ENCODE measurements at places on chromosomes 16 and 17. TPM values are rescaled to one million over a fixed set of nuclear protein-coding genes. Genes with fewer than 3 reads are reported as not detected.

DNA sequence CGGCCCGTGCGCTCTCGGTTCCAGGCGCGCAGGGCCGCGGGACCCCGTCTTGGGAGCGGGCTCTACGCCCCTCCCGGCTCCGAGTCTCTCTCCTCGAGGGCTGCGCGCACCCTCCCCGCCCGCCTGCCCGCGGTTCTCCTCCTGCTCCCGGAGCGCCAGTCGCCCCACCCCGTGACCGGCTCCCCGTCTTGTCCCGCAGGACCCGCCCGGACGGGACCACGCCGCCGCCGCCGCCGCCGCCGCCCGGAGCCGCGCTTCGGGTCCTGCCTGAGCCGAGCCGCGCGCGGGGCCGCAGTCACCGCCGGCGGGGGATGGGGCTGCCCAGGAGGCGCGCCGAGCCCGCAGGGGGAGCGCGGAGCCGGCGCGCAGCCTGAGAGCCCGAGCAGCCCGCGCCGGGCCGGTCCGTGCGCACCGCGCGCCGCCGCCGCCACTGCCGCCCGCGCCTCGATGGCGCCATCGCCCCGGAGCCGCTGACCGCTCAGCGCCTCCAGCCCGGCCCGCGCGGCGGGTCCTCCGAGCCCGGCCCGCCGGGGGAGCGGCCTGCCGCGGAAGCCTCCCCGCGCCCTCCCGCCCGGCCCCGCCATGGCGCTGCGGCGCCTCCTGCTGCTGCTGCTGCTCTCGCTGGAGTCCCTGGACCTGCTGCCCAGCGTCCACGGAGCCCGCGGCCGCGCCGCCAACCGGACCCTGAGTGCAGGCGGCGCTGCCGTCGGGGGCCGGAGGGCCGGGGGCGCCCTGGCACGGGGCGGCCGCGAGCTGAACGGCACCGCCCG is at the start of gene SHISA6:
SHISA6 (plus strand) TSS at position 373 of the 770 bp plus-strand sequence.
- DNase-seq, result peak; percentile 55

DNA sequence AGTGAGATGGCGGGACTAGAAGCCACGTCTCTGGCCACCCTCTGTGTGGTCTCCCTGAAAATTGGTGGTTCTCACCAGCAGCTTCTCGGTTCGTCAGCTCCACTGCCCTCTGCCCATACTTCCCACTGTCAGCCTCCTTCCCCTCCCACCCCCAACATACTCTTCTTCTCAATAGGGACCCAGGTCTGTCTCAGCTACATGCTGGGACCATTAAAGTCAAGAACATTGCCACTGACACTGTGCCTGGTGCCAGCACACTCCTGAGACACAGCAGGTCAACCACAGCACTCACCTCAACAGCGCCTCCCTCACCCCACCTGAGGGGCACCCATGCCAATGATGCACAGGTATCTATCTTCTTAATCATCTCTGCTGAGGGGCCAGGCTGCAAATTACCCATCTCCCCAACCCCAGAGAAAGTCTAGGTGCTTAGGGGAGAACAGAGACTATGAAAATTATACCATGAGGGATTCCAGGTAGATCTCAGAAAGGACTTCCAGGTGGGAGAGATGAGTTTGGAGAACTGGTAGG is 1.3 kb downstream of the PLXDC1 start:
- DNase-seq, result no peak

The TMEM100 gene
- 0.67 TPM for polyA plus RNA-seq

The SPNS2 gene
- 75.1 TPM for polyA plus RNA-seq

The STX4 gene
- polyA plus RNA-seq, result 61.2 TPM

The FBXL16 gene
- polyA plus RNA-seq, result 12.0 TPM

DNA sequence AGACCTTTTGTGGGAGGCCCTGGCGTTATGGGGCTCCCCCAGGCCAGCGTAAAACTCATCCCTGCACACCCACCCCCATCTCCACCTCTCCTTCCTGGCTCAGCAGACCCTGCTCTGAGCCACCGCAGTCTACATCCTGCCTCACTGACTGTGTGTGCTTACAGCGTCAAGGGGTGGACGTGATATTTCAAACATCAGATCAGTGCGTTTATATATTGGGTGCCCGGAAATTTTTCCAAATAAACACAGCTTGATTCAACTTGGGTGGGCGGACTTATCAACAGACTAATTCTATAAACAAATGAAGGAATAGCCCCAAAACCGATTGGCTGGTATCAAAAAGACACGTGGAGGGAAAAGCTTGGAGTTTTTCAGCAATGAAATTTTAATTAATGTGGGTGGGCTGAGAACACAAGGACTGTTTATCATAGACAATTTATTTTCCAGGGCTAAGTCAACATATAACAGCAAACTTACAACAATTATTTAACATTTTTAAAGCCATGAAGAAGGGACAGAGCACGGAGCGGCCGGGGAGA is at the start of gene FOXL1:
FOXL1 (plus strand) TSS at position 489 of the 539 bp plus-strand sequence. CDS start 175 bp downstream, outside the sequence.
- no peak for DNase-seq

- DNase-seq, result no peak
Measured at GRCh38 chr17:79960788-79961522, 74.7 kb downstream of the TBC1D16 start.

GRCh38 chr17:59451706-59452105 is 113.7 kb upstream of the DHX40 start:
- DNase-seq, result no peak

DNA sequence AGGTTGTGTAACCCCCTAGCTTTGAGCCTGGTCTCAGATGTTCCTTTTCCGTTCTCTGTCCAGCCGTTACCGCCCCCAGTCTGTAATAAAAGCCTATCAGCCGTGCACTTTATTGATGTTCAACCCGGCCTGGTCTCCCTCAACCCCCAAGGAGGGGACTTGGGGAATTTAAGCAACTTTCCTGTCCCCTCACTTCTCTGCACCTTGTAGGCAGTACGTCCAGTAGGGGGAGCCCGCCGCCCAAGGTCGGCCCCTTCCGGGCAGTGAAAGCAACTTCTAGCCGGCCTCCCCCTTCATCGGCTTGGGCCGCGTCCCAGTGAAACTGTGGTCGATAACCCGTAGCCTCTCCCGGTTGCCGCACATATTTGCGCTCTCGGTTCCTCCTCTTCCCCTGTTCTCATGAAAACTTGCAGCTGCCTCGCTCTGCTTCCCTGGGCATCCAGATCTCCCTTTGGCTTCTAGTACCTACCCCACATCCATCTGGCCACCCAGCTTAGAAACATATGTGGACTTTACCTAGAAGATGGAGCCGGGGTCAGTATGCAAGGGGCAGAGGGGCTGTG is 7.9 kb downstream of the PNPO start:
- DNase-seq, result peak; percentile 92

The SLFN14 gene
- not detected for polyA plus RNA-seq

The RBFOX1 gene
- polyA plus RNA-seq, result 0.24 TPM

DNA sequence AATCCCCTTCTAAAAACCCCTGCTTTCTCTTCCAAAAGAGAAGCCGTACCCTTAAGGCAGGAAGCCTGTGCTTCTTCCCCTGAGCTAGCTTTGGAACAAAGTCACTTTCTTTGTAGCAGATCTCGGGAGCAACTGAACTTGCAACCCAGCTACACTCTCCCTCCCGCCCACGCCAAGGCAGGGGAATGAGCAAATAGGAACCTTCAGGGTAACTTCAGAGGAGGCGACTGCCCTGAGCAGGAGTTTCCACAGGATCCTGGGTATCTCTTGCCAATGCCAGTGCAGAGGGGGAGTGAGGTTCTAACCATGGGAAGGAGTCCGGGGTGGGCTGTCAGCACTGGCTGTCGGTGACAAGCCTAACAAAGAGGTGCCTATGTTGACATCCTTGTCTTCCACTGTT is 5.9 kb upstream of the PIRT start:
- DNase-seq, result peak; percentile 47

DNA sequence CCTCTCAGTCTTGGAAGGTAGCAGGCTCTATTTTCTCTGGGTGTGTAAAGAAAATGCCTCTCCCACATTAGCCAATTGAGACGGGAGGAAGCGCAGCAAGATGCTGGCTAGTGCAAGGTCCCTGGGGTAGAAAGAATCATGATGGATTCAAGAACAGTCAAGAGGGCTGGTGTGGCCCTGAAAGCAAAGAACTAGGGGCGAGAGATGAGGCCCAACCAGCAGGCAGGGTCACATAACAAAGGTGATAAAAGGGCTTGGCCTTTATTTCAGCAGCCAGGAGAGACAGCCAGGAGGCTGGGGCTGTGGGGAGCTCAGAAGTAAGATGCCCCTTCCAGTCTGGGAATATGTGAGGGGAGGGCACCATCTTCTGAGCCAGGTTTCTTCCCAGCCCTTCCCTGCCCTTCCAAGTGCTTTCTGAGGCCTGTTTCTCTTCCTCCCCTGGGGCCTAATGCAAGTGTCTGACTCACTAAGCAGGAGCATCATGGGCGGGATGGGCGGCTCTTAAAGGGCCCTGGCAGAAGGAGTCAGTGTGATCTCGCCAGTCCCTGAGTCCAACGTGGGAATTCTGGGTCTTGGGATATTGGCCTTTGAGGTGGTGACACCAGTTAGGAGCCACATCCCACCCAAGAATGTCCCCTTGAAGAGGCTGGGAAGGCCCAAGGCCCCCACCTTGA is 3.9 kb upstream of the NLRC5 start:
- no peak for DNase-seq

The CCL4L2 gene
- 3.4 TPM for polyA plus RNA-seq

GRCh38 chr16:19645557-19645981 is 72.5 kb downstream of the KNOP1 start:
- no peak for DNase-seq

The ITGAL gene
- polyA plus RNA-seq, result 0.56 TPM

- DNase-seq, result no peak
Measured at GRCh38 chr17:64622931-64623654, 39.0 kb downstream of the SMURF2 start.

- peak; percentile 80 for DNase-seq
Measured at GRCh38 chr17:8225813-8226535, 15.6 kb upstream of the AURKB start.

- no peak for DNase-seq
Measured at GRCh38 chr16:85233516-85233915, 121.2 kb upstream of the CIBAR2 start.

- no peak for DNase-seq
Measured at GRCh38 chr17:79057737-79058385, 16.8 kb upstream of the ENGASE start.

DNA sequence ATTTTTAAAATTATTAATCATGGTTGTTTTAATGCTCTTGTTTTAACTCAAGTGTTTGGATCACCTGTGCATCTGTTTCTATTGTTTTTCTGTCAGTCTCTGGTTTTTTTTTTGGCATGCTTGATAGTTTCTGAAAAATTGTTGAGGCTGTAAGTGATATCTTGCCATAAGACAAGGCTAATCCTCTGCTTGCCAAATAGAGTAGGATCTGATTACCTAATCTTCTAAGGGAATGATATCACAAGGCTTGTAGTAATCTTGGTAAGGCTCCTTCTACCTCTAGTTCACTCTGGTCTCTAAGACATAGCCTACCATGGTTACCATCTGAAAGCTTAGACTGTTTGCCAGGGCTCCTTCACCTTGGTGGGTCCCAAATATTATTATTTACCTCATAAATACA is 81.0 kb downstream of the ATF7IP2 start:
- no peak for DNase-seq

DNA sequence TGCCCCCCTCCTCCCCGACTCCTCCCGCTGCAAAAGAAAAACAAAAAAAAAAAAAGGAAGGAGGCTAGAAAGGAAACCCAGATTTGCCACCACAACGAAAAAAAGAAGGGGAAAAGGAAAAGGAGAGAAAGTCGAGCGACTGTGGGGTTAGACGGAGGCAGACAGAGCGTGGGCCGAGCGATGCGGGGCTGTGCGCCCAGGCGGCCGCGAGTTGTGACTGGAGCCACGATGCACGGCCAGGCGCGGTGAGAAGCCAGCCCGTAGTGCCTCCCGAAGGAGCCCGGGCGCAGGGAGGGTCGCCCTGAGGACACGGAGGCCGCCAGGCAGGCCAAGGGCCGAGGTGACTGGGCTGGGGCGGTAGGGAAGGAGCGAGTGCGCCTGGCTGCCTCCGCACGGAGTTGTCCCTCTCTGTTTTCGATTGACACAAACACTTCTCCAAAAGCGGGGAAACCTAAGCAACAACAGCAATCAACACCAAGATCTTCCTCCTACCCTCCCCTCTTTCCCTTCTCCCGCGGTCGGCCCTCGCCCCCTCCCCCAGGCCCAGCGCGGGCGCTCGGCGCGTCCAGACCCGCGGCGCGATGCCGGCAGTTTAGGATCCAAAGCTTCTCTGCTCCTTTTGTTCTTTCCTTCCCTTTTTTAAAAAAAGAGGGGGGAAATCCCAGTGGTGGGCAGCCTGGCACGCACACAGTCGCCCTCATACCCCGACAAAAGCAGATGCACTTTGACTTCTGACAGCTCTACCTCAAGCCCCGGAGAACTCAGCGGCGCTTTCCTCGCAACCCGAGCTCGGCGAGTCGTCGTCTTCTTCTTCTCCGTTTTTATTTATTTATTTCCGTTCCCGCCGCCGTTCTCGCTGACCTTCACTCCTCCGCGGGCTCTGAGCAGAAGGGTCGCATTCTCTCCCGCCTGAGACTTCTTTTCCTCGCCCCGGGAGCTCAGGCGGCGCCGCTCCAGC is at the start of gene LHX1:
LHX1 (plus strand) TSS at position 475 of the 958 bp plus-strand sequence. CDS start 723 bp downstream, outside the sequence.
- peak; percentile 30 for DNase-seq

GRCh38 chr16:49528060-49528865 is 154.7 kb downstream of the C16orf78 start:
- DNase-seq, result peak; percentile 77

The CA5A gene
- polyA plus RNA-seq, result not detected

GRCh38 chr16:77551357-77551756 is 116.5 kb upstream of the ADAMTS18 start:
- no peak for DNase-seq

GRCh38 chr17:68054296-68054900 is 18.9 kb downstream of the KPNA2 start:
- peak; percentile 52 for DNase-seq

The ANKFY1 gene
- polyA plus RNA-seq, result 10.9 TPM

The TUBG2 gene
- 39.9 TPM for polyA plus RNA-seq

The KRTAP9-2 gene
- polyA plus RNA-seq, result not detected

DNA sequence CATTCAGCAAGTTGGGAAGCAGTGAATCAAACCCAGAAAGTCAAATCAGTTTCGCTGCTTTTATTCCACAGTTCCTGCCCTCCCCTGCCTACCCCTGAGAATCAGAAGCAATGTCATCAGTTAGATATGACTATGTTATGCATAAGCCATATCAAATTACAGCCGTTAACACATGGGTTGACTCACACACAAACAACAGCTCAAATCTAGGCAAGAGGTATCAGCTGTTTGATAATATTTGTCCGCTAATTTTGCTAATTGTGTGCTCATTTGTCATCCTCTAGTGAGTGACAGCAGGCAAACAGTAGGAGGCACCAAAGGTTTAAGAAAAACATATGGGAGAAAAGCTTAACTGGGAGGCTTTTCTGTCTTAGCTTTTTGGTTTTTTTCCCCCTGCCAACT is 327.4 kb upstream of the CCL2 start:
- DNase-seq, result no peak

DNA sequence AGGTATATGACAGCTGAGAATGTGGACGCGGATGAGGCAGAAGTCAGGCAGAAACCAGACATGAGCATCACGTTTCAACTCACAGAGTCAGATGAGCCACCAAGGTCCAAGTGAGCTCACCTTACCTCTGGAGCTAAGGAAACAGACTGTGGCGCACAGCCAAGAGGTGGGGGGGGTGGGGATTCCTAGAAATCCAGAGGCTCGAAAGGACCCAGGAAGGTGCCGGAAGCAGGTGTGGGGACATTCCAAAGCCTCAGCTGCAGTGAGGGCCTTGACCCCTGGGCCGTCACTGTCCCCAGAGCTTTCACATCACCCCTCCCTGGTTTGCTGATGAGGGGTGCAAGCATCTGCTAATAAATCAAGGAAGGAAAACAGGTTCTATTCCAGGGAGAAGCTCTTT is 29.3 kb upstream of the RCVRN start:
- DNase-seq, result no peak

All from kidney (tissue), 22 donors.